ENCODE measurements at places on chromosomes 13 and 19. TPM values are rescaled to one million over a fixed set of nuclear protein-coding genes. Genes with fewer than 3 reads are reported as not detected.
A peak's percentile ranks its signal among the peaks of the same experiment; 100 is the strongest.

DNA sequence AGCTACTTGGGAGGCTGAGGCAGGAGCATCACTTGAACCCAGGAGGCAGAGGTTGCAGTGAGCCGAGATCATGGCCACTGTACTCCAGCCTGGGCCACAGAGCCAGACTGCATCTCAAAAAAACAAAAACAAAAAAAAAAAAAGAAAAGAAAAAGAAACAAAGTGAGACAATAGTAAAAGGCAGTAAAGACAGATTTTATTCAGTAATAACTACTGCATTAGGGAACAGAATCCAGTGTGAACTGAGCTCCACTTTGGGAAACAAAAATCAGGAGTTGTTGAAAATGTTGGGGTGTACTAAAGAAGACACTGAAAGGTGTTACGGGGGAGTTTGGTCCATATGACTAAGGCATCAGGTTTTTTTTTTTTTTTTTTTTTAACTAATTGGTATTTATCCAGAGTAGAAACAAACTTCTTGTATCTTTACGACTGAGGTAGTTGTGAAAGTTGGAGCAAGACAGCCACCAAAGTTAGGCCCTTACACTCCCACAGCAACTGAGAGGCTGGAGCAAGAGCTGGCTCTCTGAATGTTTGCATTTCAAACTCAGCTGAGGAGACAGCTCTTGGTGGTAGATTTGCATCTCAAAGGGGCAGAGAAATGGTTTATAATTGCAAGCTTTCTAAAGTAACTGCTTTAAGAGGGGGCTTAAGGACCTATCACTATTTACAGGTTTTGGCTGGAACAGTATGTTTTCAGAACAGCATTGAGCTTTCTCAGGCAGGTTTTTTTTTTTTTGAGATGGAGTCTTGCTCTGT, 24.2 kb downstream of the ZNF607 start:
- no peak for DNase-seq

GRCh38 chr13:35791184-35791851, 314.8 kb upstream of the MAB21L1 start:
- no peak for DNase-seq

GRCh38 chr13:75481176-75482069, 546 bp downstream of the TBC1D4 start:
- peak; percentile 38 for DNase-seq

GRCh38 chr13:91792054-91792453, 393.6 kb downstream of the GPC5 start:
- no peak for DNase-seq

- DNase-seq = no peak
Measured at GRCh38 chr13:44807449-44808034, 181.7 kb downstream of the NUFIP1 start.

DNA sequence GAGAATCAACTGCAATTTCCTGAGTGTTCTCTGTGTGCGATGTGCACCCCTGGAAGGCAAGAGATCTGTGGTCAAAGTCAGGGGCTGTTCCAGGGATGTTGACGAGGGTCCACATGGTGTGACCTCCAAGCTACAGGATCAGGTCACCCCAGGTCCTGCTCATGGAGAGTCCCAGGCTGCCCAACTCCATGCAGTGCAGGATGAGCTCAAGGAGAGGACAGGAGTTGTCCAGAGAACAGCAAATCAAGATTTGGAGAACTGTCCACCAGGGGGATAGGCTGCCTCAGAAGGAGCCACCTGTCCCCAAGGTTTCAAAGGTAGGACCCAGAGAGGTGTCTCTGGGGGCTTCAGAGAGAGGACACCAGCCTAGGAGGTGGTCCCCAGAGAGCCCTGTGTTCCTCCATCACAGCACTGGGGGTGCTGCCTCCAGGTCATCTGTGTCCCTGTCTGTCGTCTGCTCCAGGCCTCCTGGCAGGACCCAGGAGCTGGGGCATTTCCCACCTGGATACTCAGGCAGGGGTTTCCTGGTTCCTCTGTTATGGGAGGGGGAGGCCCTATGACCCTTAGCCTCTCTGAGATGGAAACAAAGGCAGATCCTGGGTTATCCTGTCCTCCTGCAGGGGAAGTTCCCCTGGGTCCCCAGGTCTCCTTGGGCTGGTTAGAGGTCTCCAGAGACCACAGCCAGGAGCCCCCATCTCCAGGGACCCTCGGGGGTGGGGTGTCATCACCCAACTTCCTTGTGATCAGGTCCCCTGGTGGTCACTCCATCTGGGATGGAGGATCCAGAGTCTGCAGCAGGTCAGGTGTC, 2.1 kb upstream of the CEACAM7 start:
- no peak for DNase-seq

Gene CCDC8
- total RNA-seq = under 0.01 TPM

Gene CATSPERD
- not detected for total RNA-seq

Gene THSD1
- 77.2 TPM for total RNA-seq
